ENCODE measurements at places on chromosomes 12 and 14.

GRCh38 chr12:119153477-119154434 lies 25.0 kb upstream of the HSPB8 start:
- DNase-seq = no peak

- no peak for DNase-seq
These were observed 172.4 kb upstream of the GRIN2B start for GRCh38 chr12:14153803-14154202.

DNA sequence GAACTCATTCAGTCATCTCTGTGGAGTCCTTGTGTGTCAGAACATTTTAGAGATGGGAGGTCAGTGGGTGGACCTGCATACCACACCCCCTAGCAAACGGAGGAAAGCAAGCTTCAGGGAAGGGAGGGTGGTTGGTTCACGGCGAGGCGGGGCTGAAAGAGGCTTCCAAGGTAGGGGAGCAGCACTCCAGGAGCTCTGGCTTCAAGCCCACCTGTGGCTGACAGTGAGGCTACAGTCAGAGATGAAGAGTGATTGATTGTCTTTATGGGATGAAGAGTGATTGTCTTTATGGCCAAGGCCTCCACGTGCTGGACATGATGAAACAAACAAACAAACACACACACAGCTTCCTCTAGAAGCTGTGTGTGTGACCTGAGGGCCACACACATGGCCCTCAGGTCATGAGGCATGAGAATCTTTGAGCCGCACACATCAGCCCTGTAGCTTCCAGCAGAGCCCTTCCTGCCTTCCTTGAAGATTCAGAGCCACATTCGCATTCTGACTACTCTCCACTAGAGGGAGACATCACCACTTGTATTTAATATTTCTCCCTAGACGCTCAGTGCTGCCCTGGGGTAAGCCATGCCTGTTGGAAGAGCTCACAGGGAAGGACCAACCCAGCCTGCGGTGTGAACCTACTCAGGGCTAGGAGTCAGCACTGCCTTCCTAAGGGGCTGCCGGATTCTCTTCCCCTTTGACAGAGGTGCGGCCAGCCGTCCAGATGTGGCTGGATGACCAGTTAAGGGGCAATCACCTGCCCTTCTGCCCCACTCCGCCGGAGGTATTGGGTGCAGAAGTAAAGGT lies 54.4 kb upstream of the KCNA1 start:
- peak; percentile 72 for DNase-seq

DNA sequence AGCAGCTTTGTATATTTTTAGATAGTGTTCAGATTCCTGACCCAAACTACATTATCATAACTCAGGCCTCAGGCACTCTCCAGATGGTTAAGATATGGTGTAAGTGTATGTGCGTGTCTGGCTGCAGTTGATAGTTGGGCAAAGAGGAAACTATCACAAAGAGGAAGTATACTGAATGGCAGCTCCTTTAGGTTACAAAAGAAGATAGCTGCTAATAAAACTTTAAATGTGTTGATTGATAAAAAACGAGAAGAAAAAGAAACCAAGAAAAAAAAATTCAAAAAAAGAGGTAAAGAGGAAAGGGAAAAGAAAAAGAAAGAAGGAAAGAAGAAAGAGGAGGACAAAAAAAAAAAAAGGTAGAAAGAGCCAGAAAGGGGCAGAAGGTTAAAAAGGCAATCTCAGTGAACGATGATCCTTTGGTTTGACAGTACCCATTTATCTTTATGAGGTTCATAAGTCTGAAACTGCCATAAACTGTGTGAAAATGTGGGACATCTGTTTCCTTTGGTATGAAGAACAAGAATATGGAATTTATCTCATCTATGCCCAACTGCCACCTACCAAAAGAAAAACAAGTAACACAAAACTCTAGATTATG lies 42.2 kb downstream of the TAOK3 start:
- peak; percentile 45 for DNase-seq

DNA sequence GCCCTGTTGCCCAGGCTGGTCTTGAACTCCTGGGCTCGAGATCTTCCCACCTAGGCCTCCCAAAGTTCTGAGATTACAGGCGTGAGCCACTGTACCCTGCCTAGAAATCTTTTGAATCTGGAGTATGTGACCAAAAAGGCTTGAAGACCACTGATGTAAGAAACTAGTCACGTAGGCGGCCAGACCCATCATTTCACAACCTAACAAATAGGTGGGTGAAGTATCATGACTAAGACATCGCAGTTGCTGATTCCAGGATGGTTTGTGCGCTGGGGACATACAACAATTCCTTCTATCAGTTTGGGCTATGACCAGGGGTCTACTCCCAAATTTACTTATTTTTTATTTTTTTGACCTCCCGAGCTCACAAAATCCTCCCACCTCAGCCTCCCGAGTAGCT lies 11.8 kb upstream of the CDK2AP1 start:
- no peak for DNase-seq

DNA sequence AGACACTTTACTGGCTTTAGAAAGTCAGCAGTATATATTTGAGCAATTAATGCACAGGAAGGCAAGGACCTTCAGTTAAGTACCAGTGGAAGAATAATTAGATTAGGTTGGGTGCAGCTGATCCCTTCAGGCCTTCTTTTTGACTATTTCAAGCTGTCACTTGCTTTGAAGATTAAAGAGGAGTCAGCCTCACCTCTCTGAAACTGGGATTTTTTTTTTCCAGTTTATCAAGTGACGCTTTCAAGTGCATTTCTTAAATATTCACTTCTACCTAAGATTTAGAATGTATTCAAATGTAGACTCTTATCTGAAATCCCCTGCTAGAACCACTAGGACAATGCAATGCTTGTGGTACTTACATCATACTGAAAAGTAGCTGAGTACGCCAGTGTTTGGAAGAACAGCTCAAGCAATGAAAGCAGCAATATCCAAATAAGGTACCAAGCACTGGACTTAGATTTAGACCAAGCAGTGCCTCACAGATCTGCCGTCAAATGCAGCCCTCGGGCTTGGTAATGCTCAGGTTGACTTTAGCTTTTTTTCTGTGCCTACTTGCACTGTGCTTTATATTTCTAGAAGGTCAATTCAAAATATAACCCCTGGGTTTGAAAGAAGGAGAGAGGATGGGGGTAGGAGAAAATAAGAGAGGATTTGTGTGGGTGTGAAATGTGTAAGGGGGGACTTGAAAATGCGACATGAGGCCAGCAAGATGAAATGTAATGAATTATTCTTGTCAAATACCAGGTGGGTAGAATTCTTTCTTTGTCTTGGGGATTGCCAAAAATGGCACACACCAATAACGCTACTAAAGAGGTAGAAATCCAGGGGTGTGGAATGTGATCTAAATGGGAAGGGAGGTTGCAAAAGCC lies 3.7 kb upstream of the FERMT2 start:
- peak; percentile 51 for DNase-seq

GRCh38 chr14:85463512-85463911 lies 66.4 kb upstream of the FLRT2 start:
- DNase-seq = no peak

DNA sequence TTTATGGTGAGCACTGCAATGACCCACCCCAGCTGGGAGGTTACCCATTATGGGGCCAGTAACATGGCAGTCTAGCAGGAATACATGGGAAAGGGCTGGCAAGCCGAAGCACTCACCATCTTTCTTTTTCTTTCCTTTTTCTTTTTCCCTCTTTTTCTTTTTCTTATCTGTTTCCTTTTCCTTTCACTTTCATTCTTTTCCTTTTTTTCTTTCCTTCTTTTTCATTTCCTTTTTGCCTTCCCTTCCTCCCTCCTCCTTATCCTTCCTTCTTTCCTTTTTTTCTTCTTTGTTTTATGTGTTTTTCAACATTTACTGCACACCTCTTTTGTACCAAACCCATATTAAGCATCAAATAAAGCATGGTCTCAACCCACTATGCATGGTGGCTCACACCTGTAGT lies 501.1 kb downstream of the MED13L start:
- no peak for DNase-seq

DNA sequence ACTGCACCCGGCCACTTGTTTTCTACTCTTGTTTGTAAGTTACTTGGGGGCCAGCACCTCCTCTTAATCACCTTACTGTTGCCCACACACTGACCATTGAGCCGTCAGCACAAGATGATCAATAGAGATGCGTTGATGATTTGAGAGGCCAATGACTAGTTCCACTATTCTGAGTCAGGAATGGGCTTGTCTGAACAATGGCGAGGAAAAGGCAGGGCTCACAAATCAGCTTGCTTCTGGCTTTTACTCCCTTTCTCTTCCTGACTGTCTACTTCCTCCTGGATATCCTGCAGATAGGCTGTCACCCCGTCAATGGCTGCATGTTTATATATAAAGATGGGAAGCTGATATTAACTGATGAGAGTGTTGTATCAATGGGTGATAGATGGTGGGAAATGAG lies 29.1 kb upstream of the HDAC7 start:
- no peak for DNase-seq

DNA sequence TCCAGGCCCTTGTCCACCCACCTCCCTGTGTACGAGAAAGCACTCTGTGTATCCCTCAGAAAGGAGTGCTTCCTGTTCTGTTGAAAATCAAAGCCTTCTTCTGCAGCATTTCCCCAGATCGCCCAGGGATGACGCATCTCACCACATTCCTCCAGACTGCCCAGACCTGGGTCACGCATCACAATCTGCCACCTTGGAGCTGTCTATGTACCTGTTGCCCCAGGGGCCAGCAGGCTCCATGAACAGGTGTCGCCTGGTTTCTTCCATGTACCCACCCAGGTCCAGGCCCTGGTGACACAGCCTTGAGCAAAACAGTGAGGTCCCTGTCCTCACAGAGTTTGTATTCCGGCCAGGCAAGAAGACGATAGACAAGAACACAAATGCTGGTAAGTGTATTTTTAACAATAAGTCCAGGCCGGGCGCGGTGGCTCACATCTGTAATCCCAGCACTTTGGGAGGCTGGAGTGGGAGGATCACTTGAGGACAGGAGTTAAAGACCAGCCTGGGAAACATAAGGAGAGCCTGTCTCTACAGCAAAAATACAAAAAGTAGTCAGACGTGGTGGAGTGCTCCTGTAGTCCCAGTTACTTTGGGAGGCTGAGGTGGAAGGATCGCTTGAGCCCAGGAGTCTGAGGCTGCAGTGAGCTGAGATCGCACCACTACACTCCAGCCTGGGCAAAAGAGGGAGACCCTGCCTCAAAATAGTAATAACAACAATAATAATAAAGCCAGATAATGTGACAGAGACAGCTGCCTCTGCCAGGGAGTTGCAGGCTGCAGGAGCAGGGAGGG lies 6.8 kb upstream of the PPP1R13B start:
- DNase-seq = no peak

DNA sequence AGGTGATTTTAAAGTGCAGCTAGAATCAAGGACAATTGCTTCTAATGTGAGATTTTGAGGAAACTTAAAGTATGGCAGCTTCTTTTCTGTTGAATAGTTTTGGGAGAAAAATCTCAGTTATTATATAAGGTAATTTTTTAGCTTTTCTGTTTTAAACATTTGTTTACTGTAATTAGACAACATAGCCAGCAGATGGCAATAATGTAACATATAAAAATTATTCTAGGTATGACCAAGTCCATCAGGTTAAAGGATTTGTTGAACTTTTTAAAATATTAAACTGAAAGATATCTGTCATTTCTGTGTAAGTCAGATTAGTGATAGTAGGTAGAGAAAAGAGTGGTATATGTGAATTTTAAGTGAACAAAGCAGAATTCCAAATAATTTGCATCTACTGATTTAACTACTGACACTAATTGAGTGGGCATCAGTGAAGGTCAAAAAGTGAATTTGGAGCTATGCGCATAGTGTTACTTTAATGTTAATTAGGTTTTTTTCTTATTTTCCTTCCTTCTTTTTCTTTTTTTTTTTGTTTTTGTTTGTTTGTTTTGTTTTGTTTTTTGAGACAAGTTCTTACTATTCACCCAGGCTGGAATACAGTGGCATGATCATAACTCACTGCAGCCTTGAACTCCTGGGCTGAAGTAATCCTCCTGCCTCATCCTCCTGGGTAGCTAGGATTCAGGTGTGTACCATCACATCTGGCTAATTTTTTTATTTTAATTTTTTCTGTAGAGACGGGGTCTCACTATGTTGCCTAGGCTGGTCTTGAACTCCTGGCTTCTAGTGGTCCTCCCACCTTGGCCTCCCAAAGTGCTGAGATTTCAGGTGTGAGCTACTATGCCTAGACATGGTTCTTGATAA lies 18.6 kb downstream of the PRORP start:
- DNase-seq = no peak

DNA sequence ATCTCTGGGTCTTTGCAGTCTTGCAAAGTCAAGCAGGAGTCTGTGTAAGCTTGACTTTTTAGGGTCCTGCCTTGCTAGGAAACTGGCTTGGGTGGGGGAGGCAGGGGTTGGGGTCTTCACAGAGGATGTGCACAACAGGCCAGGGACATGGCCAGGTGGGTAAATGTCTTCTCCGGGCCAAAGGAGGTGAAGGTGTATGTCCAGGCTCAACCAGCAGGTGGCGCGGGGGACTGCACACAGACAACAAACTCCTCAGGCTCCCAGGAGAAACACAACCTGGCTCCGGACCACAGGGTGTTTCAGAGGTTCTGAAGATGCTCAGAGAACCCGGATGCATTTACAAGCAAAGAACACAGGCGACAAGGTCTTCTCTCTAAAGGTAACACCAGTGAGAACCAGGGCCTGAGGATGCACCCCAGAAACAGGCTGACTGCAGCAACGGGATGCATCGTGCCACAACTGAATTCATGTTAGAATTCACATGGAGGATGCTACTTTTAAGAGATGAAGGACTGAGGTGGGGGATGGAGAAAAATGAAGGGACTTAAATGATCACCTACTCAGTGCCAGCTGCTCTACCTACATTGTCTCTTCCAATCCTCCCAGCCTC lies 56.0 kb downstream of the PLEKHG3 start:
- peak; percentile 82 for DNase-seq

DNA sequence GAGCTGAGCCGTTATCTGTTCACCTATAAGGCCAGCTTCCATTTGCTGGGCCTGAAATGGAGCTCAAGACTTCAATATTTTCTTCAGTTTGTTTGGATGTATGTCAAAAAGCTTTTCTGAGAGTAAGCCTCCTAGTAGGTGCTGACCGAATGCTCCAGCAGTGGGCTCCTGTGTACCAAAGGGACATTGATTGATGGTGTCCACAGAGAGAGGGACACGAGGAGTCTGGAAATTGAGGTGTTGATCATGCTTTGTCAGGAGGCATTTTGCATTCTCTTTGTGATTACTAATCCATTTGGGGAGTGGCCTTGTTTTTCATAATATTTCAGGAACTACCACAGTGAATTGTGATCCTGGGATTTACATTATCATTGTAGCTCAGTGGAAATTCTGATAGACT lies 107.7 kb upstream of the SLC38A2 start:
- no peak for DNase-seq

DNA sequence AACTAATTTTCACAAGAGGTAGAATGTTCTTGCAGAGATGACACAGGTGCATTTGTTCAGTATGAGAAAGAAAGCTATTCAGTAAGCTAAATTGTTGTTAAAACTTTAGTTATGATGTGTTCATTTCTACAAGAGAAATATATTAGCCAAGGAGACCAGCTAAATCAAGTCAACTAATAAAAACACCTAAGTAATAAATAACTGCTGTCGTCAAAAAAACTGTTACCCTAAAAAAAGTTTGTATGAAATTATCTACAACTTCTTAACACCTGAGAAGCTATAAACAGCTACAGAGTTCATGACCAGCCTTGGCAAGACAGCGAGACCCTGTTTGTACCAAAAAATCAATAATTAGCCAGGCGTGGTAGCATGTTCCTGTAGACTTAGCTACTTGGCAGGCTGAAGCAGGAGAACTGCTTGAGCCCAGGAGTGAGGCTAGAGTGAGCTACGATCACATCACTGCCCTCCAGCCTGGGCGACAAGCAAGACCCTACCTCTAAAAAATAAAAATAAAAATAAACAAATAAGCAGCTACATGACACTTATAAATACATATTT lies 67.6 kb upstream of the AP4S1 start:
- DNase-seq = no peak

Data from GM13977 (cell line).